ENCODE measurements at places on chromosomes 3 and 15.
A peak's percentile ranks its signal among the peaks of the same experiment; 100 is the strongest.

DNA sequence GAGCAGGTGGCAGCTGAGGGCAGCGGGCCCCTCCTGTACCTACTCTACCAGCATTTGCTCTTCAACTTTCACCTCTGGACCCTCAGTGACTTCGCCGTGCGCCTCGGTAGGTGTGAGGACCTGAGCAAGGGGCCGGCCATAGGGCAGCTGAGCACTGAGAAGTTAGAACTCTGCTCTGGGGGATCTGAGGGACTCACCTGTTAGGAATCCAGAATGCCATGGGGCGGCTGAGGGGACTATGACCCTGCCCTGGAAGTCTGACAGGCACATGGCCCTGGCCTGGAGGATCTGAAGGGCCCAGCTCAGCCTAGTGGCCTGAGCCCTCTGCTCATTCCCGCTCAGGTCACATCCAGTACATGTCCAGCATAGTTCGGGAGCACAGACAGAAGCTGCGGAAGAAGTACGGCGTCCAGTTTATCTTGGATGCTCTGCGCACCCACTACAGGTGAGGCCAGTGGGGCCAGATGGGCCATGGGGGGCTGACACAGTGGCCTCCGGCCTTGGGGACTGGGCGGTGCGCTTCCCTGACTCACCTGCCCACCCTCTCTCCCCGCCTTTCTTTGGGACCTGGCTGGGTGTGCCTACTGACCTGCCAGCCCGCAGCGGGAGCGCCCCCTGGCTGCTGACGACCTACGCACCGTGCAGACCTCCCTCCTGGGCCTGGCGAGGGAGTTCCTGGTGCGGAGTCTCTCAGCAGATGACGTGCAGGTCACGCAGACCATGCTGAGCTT, 18.8 kb downstream of the NBEAL2 start:
- peak; percentile 87 for DNase-seq

DNA sequence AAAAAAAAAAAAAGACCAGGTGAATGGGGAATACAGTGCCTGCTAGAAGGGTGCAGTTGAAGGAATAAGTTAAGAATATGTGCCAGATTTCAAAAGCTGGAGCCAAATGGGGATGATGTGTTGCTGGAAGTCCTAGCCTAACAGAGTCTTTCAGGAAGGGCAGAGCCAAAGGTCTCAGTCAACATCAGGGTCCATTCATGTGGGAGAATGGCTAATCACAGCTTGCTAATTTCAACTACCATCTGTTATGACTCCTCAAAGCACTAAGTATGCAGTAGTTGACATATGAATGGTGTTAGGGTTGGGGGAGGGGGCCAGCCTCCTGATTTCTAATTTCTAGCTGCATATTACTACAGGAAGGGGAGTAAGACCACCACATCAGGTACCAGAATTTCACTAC, 4.4 kb downstream of the ZBTB38 start:
- no peak for DNase-seq

DNA sequence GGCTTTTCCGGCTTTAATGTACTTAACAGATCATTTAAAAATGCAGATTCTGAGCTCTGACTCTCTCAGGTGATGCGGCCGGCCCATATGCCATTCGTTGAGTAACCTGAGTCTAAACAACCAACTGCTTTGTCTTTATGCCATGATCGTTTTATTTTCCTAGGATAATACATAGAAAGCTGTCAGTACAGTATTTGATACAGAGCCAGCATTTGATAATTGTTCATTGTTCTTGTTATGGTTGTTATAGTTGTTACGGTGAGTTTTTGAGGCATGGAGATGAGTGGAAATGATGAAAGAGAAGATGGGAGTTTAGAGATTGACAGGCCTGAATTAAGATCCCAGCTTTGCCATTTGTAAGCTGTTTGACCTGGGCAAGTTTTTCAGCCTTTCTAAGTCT, 40.0 kb downstream of the TMEM45A start:
- no peak for DNase-seq

DNA sequence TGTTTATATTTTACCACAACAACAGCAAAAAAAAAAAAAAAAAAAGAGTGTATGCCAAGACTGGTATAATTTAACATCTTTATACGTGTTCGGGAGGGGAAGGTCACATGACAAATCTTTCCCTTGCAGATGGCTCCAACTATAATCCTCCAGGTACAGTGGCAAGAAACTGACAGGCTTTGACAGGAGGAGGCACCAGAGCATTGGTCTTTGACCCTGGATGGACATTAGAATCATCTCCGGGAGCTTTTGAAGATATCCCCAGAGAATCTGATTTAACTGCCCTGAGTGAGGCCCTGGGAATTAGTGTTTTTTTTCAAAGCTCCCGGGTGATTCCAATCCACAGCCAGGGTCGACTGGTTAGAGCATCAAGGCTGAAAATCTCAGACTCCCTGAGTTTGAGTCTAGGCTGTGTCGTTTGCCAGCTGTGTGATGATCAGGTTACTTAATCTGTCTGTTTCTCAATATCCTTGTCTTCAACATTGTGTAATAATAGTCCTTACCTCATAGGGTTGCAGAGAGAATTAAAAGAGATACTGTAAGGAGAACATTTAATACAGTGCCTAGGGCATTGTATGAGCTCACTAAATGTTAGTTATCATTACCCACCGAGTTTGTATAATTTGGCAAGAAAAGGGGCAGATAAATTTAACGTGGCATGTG, 8.9 kb upstream of the SEMA5B start:
- DNase-seq, result peak; percentile 76

DNA sequence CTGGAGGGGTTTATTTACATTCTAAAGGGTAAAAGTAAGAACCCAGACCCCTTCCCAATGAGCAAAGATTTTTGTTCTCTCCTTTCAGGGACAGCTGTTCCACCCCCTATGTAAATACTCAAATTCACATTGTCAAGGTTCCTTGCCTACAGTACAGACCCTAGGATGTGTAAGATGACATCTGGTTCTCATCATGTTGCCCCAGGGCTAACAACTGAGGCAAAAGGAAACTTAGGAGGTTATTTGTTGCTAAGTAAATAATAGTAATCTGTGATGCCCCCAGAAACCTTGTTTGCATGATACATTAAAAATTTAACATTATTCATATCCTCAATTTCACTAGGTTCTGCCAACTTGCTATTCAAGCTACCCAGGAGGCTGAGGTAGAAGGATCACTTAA, 135.0 kb upstream of the CCNL1 start:
- no peak for DNase-seq

- DNase-seq, result no peak
These were observed 513.6 kb upstream of the KCNMB2 start for GRCh38 chr3:178022599-178022998.

GRCh38 chr3:9013782-9014563, 50.7 kb upstream of the RAD18 start:
- no peak for DNase-seq

DNA sequence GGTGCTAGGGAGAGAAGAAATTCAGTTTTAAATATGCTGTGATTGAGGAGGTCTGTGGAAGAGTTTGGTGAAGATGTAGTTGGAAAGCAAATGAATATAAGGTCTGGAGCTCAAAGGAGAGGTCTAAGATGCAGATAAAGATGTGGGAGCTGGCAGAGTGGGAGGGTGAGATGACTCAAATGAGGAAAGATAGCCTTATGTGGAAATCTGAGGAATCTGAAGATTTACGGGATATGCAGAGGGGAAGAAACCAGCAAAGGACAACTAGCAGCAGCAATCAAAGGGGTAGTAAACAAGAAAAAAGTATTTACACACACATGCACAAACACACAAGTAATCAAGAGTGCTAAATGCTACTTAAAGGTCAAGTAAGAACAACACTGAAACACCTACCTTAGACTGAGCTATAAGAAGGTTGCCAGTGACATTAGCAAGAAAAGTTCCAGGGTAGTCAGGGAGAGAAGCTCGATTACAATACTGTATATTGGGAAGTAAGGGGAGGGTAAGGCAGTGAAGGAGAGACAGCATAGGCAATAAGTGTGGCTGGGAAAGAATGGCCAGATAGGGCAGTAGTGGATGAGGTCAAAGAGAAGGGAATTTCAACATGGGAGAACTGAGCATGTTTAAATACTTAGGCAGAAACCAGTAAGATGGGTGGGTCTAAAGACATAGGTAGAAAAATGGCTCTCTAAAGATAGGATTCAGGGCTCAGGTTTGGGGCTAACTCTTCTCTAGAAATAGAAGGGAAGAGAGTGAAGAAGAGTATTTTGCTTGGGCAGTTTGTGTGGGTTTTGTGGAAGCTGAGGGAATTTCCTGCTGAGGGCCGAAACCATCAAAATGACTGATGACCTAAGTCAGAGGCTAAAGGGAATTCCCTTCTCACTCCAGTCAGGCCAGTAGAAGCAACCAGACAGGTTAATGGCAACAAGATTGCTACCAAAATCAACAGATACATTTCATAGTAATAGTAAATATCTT, 8.9 kb downstream of the CMTM6 start:
- no peak for DNase-seq

GRCh38 chr15:66226736-66227135, 26.8 kb downstream of the MEGF11 start:
- no peak for DNase-seq

DNA sequence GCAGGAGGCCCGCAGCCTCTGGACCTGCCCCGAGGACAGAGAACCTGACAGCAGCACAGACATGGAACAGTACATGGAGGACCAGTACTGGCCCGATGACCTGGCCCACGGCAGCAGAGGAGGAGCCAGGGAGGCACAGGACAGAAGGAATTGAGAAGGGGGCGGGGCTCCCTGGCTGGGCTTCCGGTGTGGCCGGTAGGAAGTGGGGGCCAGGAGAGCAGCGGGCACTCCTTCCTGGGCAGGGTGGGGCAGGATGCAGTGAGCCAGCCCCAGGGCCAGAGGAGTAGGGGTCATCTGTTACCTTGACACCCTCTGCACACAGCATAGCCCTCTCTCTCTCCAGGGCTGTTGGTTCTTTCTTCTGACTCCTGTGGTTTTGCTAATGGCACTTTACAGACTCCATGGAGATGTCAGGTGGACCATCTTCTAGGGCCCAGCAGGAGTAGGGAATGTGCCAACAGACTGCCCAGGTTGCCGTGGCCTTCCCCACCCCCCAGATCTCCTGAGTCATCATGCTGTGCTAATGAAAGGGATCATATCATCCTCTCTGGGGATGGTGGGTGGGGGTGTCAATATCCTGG, 8.6 kb upstream of the ISG20 start:
- no peak for DNase-seq

DNA sequence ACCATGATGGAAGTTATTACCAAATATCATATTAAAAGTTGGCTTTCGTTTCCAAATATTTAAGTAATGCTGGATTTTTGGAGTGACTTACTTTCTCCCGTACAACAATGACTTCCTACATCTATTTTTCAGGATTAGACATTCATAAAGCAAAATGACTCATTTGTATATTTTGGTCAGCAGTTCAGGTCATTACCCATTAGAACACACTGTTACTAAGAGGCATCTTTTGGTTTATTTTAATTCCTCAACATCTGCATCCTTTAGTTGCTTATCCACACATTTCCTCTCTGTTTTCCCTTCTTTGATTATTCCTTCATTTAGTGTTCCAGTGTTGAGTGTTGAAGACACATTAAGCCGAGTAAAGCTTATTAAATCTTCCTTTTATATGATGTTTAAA, 348.2 kb downstream of the NAALADL2 start:
- DNase-seq, result no peak

- peak; percentile 58 for DNase-seq
These were observed 49.9 kb upstream of the IGSF11 start for GRCh38 chr3:119084371-119085069.

DNA sequence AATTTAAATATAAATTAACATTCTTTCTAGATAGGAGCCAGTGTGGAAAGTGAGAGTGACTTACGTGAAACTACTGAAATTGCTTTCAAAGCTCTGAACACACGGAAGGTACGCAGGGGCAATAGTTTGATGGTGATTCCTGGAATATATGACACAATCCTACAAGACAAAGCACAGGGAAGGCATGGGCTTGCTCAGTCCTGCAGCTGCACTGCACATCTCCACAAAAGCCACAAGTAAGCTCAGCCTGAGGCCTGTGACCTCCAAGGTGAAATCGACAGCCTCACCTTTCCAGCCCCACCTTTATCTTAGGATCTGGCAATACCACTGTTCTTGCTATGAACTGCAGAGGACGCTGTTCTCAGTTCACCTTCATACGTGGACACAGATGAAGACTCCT, 109.3 kb upstream of the SCN10A start:
- no peak for DNase-seq

- DNase-seq, result no peak
These were observed 72.9 kb downstream of the ATP8B4 start for GRCh38 chr15:50046159-50046558.

DNA sequence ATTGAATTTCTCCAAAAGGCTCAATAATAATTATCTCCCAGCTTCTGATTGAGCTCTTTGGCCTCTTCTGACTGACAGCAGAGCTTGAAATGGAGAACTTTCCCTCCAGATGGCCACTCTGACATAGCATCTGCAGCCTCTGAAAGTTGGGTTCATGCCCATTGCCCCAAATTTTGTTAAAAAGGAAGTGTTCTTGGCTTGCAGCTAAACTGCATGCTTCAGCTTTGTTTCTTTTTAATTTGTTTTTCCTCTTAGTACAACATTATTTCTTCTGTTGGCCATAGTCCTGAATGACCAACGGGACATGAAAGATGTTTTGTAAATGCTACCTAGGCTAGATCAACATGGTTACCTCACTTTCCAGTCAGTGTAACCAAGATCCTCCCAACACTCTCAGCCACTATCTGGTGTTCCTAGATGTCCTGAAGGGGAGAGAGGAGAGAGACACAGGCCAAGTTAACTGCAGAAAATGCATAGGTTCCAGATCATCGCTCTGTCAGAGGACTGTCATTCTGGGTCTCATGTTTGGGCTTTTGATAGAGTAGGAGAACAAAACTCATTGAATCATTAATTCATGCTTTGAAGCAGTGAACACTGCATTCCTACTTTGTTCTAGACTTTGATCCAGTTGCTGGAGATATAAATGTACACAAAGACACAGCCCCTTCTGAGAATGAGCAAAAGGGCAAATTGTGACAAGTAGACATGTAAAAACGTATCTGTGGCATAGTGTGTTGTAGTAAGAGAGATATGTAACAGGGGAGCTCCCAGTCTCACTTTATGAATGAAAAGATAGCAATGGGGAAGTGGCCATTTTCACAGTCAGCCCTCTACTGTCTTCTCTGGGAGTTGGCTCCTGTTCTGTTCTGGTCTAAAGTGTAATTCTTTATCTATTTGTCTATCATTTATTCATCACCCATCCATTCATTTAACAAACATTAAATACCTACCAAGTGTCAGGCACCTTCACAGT, 156.2 kb downstream of the ZNF621 start:
- no peak for DNase-seq

- no peak for DNase-seq
These were observed 7.8 kb downstream of the DISP2 start for GRCh38 chr15:40365624-40366456.

- no peak for DNase-seq
These were observed 287.1 kb upstream of the SUCLG2 start for GRCh38 chr3:67941433-67942030.

- no peak for DNase-seq
These were observed 8.2 kb upstream of the SEC22A start for GRCh38 chr3:123193448-123194101.

GRCh38 chr3:24344784-24345439, 149.7 kb downstream of the THRB start:
- DNase-seq, result no peak

GRCh38 chr15:59812250-59812870, 123.2 kb upstream of the BNIP2 start:
- peak; percentile 59 for DNase-seq

Data from WERI-Rb-1 (cell line).